ENCODE measurements at places on chromosomes 3 and 15. TPM values are rescaled to one million over a fixed set of nuclear protein-coding genes. Genes with fewer than 3 reads are reported as not detected.

DNA sequence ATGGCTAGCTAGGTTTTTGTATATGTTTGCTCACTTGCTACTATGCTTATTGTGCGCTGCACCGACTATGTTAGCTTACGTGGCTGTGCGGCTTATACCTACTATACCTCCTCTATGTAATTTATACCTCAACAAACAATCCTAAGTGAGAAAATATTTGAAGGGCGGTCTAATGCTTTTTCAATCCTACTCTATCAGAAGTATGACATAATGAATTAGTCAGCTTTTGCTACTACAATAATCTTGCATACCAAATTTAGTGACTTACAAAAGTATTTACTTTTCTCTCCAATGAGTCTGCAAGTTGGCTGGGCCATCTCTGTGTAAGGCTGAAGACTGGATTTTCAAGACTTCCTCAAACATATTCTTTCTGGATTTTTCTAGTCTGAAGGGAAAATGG lies 391.2 kb upstream of the NECTIN3 start:
- no peak for DNase-seq

DNA sequence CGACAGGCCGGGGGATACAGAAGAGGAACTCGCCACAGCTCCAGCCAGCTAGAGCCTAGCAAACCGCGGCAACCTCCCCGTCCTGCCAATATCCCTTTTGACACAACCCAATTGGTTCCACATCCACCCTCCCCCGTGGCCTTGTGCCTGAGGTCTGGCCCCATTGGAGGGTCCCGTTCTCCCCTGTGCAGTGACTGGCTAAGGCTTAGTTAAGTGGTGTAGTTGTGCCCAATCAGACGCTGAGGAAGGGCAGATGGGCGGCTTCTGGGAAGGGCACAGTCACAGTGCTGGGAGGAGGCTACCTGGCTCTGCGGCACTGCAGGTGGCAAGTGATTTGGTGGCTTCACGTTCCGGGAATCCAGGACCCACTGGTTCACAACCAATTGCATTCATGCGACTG lies 78.6 kb downstream of the SNRK start:
- no peak for DNase-seq

DNA sequence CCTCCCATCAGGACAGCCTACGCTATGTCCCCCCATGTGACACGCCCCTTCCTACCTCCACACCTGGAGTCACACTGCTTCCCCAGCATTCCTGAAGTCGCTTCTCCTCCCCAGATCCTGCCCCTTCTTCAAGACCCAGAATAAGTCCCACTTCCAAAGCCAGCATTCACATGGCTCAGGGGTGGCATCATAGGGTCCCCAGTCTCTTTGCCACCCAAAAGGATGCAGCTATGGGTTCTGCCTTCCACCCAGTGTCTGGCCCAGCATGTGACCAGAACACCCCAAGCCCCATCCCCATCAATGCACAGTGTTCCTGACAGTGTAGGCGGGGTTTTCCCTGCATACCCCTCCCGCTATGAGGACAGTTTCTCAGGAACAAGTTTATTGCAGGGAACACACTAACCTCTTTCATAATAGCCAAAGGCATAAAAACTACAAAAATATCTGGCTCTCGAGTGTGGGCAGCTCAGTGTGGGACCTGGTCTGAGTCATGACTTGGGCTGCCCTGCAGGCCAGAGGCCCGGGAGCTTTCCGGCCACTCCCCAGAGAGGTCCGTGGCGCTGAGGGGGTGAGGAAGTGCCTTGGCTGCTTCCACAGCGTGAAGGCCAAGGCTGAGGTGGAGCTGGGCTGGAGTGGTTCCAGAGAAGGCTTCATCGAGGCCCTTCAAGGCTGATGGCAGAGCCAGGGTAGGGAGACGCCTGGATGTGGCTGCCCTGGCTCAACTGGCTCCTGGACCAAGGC lies 5.8 kb downstream of the ISLR start:
- peak; percentile 94 for DNase-seq

LRRC58 gene
- total RNA-seq: 69.9 TPM

- DNase-seq: no peak
Measured at GRCh38 chr3:26984416-26985390, 362.1 kb downstream of the LRRC3B start.

GRCh38 chr15:73654659-73655058 lies 21.5 kb upstream of the NPTN start:
- DNase-seq: no peak

GOLGA8S gene
- not detected for total RNA-seq

C15orf62 gene
- 0.31 TPM for total RNA-seq

GRCh38 chr3:115706311-115706829 lies 83.1 kb downstream of the GAP43 start:
- no peak for DNase-seq

- DNase-seq: no peak
Measured at GRCh38 chr3:169562988-169563774, 100.3 kb downstream of the MECOM start.

GRCh38 chr3:18426597-18427193 lies 1.6 kb upstream of the SATB1 start:
- DNase-seq: no peak

GRCh38 chr15:98802187-98802586 lies 153.8 kb downstream of the IGF1R start:
- no peak for DNase-seq

DNA sequence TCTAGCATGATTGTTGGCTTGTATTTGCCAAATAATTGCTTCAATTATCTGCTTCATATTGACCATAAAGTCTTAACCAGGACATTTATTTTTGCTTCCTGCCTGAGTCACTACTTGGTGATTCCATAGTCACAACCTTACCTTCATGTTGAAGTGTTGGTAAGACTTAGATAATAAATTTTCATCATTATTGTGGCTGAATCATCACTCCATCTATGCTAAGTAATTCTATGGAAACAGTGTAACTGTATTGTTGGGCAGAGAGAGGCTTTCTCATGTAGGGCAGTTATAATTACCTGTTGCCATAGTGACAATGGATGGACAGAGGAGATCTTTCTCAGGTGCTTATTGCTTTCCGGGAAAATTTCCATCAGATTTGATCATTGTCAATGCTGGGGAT lies 330.7 kb upstream of the LRRC3B start:
- DNase-seq: no peak

Data from A172 (cell line).